ENCODE measurements at places on chromosomes 1 and 21.

DNA sequence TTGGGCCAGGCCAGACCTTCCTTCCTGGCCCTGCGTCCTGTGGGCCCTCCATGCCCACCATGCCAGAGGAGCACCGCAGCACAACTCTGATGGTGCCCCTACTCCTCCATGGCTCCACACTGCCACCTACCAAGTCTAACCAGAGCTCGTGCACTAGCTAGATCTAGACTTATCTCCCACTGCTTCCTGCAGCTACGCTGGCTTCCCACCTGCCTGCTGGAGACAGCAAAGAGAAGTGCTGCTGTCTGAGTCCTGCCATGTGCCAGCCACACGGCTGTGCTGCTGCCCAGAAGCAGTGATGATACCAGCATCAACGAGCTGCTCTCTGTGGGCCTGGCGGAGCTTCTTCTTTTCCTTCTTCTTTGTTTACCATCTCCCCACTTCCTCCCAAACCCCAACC is 4.5 kb downstream of the GUCA2B start:
- no peak for DNase-seq

DNA sequence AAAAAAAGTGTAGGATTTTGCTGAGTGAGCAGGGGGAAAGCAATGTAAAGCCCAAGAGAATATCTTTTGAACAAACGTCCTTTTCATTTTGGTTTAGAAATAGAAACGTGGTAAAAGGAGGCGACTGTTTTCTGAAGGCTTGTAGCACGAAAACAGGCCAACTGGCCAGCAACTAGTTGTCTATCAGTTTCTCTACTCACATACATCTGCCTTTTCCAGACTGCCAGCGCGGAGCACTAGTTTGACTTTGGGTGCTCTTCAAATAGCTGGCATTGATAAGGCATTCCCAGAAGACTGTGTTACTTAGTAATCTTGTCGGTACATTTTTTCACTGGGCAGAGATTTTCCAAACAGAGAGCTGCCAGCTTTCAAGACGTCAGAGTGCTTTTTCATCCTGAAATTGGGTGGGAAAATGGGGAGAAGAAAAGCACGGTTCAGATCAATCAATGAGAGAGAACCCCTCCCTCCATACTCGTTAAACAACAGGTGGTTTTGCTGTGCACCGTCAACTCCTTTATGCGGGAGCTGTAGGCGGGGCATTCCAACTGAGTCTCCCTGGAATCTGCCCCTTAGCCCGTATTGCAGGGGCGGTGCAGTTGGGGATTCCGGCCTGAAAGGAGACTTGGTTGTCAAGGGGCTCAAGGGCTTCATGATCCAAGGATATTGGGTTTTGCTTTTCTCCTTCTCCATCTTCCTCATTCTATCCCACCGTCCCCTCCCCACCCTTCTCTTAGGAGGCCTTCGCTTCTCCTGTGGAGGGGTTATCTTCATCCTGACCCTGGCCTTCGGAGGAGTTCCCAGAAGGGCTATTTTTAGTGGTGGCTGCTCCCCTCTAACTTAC is 884 bp upstream of the LRRC8C start:
- no peak for DNase-seq

DNA sequence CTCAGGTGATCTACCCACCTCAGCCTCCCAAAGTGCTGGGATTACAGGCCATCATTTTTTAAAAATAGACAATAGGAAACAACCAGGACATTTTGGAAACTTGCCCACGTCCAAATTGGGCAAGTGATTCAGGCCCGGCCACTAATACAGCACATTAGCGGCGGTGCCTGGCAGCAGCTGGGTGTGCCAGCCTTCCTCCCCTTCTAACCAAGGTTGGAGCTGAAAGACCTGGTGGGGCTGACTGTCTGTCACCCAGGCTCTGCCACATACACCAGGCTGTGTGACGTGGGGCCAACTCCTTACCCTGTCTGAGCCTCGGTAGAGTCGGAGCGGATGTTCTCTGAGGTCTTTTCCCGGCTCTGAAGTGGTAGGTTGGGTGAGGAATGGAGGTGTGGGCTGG is 29.6 kb upstream of the TMEM51 start:
- DNase-seq = no peak

- peak; percentile 20 for DNase-seq
Measured at GRCh38 chr1:153422450-153423068, 6.2 kb downstream of the S100A7A start.

DNA sequence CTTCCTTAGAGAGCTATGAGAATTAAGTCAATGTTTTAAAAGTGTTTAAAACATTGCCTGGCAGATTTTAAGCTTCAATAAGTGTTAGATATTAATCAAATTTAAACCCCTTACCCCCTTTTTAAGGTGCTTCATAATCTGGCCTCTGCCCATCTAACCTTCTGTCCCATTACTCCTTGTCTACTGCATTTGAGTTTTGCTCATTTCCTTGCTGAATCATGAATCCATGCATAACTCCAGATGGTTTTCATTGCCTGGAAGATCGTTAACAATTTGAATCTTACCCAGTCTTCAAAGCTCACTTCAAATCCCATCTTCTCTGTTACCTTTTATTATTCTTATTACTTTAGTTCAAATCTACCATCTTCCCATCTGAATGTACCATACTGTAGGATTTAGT is 4.6 kb downstream of the HJV start:
- DNase-seq = no peak

DNA sequence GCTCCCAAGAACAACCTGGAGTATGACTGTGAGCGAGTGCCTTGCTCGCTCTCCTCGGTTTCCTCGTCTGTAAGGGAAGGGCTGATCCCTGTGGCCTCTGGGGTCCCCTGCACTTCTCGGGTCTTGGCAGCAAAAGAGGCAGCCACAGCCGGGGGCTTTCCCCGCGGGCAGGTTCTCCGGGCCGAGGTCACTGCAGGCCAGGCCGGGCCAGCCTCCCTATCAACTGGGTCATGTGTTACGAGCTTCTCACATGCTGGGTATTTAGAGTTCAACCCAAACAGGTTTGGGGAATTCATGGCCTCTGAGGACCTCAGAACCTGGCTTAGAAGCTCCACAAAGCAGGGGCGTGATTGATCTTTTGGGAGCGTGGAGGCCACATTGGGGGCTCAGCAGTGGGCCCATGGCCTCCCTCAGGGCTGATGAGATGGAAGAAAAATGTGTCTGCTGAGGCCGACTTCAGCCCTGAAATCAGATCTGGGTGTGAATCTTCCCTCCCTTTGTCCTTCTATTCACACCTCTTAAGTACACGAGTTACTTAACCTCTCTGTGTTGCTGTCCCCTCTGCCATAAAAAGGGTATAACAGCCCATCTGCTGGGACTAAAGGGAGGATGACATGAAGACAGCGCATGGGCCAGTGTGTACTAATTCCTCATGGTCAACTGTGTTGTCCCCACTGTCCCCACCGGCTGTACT is 103.7 kb downstream of the PRDM2 start:
- DNase-seq = no peak

DNA sequence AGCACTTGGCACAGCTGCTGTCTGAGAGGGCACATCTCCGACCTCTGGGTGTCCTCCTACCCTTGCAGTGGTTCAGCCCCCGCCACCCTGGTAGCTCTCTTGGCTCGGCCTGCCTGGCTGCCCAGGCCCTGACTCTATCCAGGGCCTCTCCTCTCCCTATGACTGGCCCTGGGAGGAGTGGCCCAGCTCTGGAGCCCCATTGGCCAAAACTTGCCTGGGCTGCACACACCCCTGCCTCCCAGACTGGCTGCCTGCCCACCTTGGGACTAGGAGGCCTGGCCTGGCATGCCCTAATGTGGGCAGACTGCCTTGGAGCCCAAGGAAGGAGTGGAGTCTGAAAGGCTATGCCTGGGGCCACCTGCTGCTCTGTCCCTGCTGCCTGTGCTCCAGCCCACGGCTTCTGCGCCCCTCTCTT is 33.6 kb downstream of the ACOT11 start:
- DNase-seq = peak; percentile 10

Data from HS-5 (cell line).